ENCODE measurements at places on chromosomes 16 and 17.

DNA sequence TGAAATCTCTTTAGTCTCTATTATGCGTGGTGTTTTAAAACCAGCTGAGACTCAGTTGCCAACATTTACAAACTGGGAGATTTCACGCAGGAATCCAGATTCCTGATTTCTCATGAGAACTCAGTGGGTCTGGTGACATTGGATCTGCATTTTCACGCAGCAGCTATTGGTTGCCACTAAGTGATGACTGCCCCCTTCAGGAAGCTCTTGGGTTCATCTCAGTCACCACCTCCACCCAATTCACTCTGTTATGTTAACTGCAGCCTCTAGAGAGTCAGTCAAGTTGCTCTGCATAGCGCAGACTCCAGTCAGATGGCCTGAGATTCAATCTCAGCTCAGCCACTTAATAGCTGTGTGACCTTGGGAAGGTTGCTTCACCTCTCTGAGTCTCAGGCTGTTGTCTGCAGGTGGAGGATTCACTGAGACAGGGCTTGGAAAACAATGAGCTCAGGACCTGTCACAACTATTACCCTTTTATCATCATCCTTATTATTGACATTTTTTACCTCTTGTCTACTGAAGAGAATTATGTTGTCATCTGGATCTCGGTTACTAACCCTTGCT is 6.4 kb downstream of the SHISA9 start:
- DNase-seq = peak; percentile 58

DNA sequence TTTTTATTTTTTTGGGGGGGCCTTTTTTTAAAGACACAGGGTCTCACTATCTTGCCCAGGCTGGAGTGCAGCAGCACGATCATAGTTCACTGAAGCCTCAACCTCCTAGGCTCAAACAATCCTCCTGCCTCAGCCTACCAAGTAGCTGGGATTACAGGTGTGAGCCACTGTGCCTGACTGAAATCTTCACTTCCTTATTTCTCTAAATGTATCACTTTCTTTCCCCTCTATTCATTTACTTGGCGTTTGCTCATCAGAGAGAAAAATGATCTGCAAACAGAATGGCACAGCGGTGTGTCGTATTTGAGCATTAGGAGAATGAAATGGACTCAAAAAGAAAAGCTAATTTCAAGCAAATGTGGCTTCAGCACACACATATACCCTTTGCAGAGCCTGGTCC is 44.3 kb upstream of the CDH5 start:
- no peak for DNase-seq

- DNase-seq = peak; percentile 69
Observed at GRCh38 chr16:86016201-86016965, 117.4 kb downstream of the IRF8 start.

GRCh38 chr17:1322014-1322428 is 42.6 kb downstream of the TRARG1 start:
- DNase-seq = no peak

GRCh38 chr17:79810130-79811010 is 13.5 kb upstream of the CBX8 start:
- DNase-seq = peak; percentile 94

DNA sequence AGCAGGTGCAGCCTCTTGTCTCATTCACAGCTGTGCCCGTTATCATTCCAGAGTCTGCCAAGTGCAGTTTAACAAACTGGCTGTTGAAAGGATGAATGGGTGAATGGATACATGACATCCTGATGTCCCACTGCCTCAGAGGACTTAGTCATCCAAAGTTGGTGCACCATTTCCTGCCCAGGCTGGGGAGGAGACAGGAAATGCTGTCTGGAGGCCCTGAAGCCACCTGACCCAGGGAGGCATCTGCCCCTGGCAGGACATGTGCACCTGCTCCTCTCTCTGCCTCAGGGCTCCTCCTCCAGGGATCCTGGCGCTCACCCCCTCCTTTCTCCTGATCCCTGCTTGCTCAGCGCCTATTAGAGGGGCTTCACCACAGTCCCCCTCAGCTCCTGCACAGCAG is 1.8 kb upstream of the CD300C start:
- DNase-seq = no peak

All from H9 (cell line).